Activated CD4-positive, CD25-positive, alpha-beta regulatory T cell treated with anti-CD3 and anti-CD28 coated beads, Interleukin-2, amount 50 U/mL, for 24 hours (primary cell): ENCODE measurements at places on chromosomes 5 and 9.

GRCh38 chr5:65191554-65192135, 290.1 kb downstream of the ADAMTS6 start:
- no peak for ATAC-seq

GRCh38 chr9:116549061-116549664, 137.9 kb upstream of the TRIM32 start:
- ATAC-seq: no peak

DNA sequence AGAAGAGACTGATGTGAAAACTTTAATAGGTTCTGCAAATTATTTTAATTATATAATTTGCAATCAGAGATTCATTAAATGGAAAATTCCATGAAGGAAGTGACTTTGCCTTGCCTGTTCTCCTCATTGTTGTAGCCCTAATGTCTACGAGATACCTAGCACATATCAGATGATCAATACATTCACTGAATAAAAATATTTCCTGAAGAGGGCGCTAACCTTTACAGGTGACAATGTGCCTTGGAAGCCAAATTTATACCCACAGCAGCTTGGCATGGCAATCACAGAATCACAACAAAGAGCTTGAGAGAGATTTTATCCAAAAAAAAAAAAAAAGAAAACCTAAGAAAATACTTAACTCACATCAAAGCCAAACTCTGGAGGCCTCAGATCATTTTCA, 17.4 kb downstream of the HAUS6 start:
- peak; percentile 53 for ATAC-seq

DNA sequence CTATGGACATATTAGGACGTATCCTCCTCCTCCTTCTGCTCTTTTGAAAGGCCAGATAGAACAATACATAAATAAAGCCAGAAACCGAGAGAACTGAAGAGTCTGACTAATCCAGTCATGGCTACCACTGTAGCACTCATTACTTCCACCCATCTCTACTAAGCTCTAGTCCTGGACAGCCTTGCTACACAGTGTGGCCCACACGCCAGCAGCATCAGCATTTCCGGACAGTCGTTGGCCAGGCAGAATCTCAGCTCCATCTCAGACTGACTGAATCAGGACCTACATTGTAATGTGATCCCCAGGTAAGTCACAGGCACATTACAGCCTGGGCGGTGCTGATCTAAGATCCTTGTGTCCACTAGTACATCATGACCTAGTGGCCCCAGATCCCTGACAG, 182.9 kb downstream of the DRD1 start:
- no peak for ATAC-seq

- no peak for ATAC-seq
Measured at GRCh38 chr9:14565352-14566016, 127.7 kb downstream of the ZDHHC21 start.

DNA sequence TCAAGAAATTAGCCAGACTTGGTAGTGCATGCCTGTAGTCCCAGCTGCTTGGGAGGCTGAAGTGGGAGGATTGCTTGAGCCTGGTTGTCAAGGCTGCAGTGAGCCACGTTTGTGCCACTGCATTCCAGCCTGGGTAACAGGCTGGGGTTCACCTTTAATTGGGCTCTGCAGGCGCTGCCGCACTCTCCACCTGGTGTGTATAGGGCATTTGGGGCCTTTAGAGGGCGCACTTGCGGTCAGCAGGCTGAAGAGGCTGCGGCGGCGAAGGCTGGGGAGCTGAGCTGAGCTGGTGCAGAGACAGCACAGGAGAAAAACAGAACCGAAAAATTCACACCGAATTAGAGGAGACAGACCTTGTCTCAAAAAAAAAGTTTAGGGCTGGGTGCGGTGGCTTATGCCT, 31.2 kb downstream of the CDK7 start:
- ATAC-seq: no peak

DNA sequence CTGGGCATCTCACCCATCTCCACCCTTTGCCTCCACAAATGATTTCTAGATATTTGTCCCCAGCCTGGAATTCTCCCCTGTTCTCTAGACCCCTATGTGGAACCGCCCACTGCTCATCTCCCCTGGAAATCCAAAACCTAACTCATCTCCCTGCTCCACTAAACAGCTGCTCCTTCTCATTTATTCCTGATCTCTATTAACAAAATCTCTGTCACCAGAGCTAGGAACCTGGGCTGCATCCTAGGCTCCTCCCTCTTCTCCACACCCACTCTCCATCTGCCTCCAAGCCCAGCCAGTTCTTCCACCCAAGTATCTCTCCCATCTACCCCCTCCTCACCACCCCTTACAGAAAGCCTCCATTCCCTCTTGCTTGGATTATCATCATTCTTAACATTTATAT, 24.0 kb upstream of the SYNPO start:
- no peak for ATAC-seq
